HL-60 (cell line): ENCODE measurements at places on chromosomes 11 and 22.

DNA sequence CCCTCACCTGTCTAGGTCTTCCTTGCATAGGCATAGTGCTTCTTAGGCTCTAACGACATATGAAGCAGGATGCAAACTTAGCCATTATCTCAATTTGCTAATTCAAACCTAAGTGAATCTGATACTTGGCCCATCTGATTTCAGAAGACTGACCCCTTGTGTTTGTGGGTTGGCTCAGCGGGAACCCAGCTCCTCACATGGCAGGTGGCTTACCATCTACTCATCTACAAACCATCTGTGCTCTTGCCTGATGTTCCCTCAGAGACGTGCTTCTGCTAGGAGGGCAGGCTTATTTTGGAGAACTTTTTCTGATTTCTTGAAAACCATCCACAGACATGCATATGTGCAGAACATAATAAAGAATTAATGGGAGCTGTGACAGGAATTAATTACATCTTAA is 15.2 kb downstream of the ELMOD1 start:
- DNase-seq: no peak

DNA sequence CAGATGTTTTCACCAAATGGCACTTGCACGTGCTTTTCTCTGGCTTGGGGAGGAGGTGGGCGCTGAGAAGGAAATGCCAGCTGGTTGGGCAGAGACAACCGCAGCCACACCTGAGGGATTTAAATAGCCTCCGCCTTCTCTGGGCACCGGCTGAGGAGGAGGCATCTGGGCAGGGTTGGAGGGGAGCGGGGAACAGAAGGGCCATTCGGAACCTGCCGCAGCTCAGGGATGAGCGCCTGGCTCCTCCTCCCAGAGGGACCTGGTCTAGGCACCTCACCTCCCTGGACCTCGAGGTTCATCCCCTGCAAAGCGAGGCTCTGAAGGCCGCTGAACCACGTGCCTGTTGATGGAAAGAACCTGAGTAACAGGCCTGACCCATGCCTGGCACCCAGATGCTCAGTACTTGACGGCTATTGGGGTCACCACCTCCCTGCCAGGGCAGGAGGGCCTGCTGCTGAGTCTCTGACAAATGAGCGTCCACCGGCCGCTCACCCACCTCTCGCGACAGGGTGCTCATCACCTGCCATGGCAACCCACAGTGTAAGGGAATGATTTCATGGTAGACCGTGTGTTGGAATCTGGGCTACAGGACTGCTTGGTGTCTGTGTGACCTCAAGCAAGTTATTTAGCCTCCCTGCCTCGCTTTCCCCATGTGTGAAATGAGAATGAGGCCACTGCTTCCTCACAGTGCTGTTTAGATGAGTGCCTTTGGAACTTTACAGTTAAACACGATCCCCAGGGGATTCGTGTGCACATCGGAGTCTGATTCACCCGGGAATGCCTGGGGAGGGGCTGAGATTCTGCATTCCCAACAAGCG is 2.0 kb upstream of the KDELR3 start:
- no peak for DNase-seq

- no peak for DNase-seq
These were observed 28.4 kb upstream of the TSPAN18 start for GRCh38 chr11:44698252-44698912.

DNA sequence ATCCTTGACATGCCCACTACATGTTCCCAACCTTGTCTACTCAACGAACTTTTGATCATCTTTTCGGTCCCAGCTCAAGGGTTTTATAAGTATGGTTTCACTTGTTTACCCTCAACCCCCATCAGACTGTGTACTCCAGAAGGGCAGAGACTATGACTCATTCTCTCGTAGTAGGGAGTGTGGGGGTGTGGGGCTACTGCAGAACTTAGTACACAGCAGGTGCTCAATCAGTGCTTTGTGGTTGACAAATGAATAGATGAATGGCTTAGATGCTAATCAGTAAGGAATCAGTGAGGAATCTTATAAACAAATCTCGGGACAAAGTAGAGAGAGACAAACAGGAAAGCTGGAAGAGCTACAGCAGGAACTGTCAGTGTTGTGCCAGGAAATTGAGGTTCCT is 151.7 kb upstream of the PLET1 start:
- no peak for DNase-seq

DNA sequence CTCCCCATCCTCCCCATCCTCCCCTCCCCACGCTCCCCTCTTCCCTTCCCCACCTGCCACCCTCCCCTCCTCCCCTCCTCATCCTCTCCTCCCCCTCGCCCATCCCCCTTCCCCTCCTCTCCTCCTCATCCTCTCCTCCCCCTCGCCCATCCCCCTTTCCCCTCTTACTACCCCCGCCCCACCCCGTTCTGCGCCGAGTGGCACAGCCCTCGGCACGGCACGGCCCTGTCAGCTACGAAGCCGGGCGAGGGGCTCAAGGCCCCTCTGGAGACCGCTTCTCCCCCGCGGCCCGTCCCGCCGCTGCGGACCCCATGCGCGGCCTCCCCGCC is 449.9 kb downstream of the OPCML start:
- DNase-seq: no peak

DNA sequence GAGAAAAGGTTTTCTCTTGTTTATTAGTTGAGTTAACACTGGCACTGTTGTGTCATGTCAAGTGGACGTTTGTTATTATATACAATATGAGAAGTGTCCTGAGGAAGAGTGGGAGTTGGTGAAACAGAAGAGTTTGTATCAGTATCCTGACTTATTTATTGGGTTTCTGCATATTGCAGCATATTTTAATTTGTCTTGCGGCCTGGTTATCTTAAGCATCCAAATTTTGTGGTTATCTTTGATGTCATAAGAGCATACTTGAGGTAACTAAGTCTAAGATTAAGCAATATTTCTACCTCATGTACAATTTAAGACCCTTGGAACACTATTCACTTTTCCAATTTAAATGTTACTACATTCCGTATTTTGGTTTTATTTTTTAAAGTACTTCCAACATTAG is 103.5 kb downstream of the DDX10 start:
- no peak for DNase-seq

GRCh38 chr22:38911434-38911833 is 39.4 kb upstream of the CBX6 start:
- DNase-seq: no peak

DNA sequence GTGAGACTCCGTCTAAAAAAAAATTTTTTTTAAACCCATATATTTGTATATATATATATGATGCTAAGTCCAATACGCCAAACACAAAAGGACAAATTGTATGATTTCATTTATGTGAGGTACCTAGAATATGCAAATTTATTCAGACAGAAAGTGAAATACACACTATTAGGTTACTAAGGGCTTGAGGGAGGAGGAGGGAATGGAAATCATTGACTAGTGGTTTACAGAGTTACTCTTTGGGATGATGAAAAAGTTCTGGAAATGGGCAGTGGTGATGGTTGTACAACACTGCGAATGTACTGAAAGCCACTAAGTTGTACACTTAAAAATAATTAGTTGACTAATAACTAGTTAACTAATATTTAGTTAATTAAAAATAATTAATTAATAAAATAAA is 36.2 kb upstream of the FGF3 start:
- DNase-seq: no peak

GRCh38 chr11:19352072-19352770 is 111.5 kb upstream of the E2F8 start:
- no peak for DNase-seq
